Cortex of kidney (tissue), 1 donor: ENCODE measurements at places on chromosomes 13 and 19.

GRCh38 chr13:21676611-21677021 is 5.7 kb downstream of the FGF9 start:
- DNase-seq = no peak

DNA sequence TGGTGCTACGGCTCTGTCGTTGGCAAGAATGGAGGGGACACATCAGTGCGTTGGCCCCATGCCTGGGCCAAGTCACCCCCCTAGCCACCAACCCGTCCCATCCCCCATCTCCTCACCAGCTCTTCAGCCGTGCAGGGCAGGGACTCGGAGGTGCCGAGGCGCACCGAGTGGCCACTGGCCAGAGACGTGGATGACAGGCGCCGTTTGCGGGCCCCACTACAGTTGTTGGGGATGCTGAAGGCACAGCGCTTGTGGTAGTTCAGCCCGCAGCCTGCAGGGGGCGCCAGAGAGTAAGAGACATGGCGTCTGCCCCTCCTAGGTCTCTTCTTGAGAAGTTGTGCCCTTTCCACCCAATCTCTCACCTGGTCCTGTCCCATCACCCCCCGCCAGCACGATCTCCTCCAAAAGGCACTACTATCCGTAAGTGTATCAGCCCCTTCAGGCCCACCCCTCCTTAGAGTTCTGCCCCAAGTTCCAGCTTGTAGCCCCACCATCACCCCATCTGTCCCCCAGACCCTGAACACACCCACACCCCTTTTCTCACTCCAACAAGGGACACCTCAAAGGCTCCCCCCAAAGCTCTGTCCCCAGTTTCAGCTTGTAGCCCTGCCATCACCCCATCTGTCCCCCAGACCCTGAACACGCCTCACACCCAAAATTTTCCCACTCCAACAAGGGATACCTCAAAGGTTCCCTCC is 12.4 kb downstream of the PRKD2 start:
- no peak for DNase-seq

- no peak for DNase-seq
Measured at GRCh38 chr19:7242601-7243258, 51.5 kb downstream of the INSR start.

GRCh38 chr19:39152066-39152465 is 26.5 kb downstream of the PAK4 start:
- DNase-seq = no peak

- no peak for DNase-seq
Measured at GRCh38 chr13:85503797-85504196, 295.4 kb downstream of the SLITRK6 start.

- no peak for DNase-seq
Measured at GRCh38 chr13:31367410-31367809, 167.6 kb downstream of the B3GLCT start.

GRCh38 chr13:65868099-65868498 is 1362.0 kb downstream of the PCDH9 start:
- DNase-seq = no peak

- DNase-seq = no peak
Measured at GRCh38 chr19:42124386-42124901, 7.8 kb downstream of the POU2F2 start.

- DNase-seq = no peak
Measured at GRCh38 chr19:52398081-52398441, 412 bp downstream of the ZNF528 start.

DNA sequence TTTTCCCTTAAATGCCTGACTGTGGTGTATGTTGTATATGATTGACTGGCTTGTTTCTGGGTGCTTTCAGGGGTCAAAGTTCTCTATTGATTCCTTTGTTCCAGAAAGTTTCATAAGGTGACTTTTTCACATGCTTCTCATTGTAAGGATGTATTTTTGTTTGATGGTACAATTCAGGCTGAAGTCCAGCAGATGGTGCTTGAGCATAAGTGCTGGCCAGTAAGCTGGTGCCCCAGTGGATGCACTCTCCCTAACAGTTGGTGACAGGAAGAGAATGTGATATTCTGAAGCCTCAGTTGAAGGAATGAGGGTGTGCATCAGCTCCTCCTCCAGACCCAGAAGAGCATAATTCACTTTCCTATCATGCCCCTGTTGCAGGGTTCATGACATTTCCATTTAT is 1941.6 kb upstream of the PRR20A start:
- DNase-seq = no peak

- no peak for DNase-seq
Measured at GRCh38 chr13:113209759-113210421, 477 bp downstream of the CUL4A start.

DNA sequence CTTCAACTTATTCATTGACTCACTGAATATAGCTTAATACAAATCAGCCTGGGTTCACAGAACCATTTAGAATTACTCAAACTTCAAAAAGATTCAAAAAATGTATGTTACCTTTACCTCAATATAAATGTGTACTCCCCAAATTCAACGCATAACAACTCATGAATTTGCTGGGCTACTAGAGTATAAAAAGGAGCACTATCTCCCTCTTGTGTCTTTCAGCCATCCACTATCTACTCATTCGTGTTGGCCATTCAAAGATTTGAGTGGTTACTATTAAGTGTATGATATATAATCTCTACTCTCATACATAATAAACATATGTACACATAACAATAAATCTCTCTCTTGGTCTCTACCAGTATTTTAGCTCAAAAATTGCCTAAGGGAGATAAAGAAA is 20.3 kb downstream of the INTS6 start:
- no peak for DNase-seq

DNA sequence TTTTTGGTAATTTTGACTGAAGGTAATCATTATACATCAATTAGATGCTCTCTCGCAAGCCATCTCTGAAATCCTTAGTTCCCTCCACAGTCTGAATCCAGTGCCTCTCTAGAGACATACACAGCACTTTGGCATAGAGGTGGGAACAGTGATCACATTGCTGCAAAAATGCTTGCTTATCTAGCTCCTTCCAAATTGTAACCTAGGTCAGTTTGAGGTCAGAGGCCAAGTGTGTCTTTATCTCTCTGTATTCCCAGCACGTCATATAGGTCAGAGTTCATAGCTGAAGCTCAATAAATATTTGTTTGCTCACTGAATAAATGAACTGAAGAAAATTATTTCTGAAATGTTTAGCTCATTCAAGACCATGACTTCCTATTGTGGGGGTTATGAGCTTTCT is 462.5 kb downstream of the DIAPH3 start:
- DNase-seq = no peak

- DNase-seq = no peak
Measured at GRCh38 chr19:19274146-19274545, 1.0 kb upstream of the TM6SF2 start.

DNA sequence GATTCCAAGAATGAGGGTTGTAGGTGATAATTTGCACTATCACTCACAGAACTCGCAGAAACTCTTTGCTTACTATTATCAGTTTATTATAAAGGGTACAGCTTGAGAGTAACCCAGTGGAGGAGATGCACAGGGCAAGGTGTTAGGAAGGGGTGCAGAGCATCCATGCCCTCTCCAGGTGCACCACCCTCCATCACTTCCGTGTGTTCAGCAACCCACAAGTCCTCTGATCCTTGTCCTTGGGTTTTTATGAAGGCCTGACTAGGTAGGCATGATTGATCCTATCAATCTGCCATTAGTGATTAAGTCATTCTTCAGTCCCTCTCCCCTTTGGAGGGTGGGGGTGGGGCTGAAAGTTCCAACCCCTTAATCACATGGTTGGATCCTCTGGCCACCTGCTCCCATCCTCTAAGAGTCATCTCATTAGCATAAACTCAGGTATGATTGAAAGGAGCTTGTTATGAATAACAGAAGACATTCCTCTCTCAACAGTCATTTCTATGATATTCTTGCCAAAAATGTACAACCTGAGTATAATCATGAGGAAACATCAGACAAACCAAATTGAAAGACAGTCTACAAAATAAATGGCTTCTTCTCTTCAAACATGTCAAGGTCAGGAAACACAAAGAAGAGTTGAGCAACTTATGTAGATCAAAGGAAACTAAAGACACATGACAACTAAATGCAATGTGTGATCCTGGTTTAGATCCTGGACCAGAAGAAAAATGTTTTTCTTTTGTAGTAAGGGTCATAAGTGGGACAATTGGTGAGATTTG is 225.4 kb downstream of the PCCA start:
- DNase-seq = no peak
